ENCODE measurements at places on chromosomes 3 and 15.
A peak's percentile ranks its signal among the peaks of the same experiment; 100 is the strongest.

DNA sequence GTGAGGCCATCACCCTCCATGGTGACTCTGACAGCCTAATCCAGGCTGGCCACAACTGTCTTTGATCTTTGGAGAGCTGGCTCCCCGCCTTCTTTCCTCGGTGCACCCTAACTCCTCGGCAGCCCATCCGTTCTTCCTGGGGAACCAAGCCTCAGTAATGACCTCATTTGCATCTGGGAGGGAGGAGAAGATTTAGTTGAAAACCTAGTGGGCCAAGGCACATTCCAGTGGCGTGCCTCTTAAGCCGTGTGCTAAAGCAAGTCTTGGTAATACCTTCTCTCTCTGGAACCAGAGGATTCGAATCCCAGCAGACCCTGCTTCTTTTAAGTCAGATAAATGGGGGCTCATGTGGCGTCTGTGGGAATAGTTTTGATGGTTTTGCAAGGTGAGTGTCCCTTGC is 233.1 kb downstream of the EBLN2 start:
- no peak for DNase-seq

DNA sequence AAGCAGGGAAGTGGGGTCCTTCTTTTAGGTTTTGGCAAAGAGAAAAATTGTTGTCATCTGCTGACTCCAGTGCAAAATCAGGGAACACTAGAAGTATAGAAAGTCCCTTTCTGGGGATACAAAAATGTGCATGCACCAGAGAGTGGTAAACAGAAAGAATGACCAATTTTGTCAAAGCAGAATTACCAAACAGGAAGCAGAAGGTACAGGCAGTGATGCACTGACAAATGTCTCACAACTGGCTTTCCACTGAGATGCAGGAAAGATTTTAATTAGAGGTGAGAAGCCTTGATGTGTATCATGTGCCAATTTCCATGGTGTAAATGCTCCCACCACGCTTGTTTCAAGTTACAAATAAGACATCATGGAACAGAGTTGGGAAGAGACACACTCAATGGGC is 66.0 kb downstream of the TRIM69 start:
- DNase-seq: peak; percentile 15

DNA sequence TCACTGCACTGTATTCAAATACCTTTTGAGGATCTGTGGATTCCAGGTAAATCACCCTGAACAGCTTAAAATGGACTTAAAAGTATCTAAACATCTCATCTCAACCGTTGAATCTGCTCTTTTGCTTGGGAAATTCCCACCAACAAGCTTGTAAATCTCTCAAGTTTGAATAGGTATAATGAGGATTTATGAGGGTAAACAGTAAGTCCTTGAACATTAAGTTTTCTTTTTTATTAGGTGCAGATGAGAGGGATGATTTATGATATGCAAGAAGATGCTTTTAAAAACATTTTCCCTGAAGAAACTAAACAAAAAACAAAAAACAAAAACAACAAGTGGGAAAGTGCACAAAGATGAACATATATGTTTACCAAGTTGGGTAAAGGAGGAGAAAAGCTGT is 290.6 kb downstream of the ROBO1 start:
- no peak for DNase-seq

- DNase-seq: no peak
Measured at GRCh38 chr3:129663045-129663446, 56.6 kb upstream of the PLXND1 start.

DNA sequence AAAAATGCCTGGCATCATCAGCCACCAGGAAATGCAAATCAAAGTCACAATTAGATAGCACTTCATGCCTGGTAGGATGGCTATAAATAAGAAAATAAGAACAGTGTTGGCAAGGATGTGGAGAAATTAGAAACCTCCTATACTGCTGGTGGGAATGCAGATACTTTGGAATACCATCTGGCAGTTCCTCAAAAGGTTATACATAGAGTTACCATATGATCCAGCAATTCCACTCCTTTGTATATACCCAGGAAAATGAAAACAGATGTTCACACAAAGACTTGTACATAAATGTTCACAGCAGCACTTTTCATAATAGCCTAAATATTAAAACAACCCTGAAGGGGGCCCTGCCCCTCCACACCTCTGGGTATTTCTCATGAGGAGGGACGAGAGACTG is 13.7 kb downstream of the ACSBG1 start:
- DNase-seq: no peak

DNA sequence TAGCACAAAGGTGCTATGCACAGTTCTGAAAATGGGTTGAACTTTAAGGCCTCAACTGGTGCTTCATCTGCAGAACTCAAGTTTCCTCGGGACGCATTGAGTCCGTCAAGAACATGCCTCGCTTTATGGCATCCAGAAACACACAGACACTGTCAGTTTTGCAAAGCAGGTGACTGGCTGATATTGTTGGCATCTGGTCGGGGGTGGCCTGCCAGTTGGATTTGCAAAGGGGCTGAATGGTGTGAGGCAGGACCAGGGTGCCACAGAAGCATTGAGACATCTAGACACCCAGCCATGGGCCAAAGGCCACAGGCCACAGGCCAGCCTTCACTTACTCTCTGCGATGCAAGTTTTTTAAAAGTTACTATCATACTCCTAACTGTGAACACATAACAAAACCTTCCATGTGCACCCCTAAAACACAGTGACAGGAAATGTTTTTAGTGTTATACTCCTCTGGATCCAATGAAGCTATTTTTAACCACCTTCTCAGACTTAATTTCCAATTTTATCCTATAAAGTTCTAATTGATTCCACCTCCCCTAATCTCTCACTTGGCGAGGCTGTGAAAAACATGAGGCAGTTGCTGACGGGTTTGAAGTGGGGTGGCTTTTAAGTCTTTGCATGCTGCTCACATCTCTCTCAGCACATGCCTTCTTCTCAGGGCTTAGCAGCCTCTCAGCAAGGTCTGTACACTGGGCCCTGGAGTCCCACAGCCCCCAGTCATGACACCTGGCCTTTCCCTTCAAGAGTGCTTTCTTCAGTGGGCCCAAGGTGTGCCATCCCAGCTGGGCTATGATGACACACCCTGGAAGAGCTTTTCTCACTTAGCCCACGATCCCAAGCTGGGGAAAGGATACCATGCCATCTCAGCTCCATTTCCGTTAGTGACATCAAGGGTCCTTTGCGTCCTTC is 38.5 kb upstream of the DUSP7 start:
- no peak for DNase-seq

DNA sequence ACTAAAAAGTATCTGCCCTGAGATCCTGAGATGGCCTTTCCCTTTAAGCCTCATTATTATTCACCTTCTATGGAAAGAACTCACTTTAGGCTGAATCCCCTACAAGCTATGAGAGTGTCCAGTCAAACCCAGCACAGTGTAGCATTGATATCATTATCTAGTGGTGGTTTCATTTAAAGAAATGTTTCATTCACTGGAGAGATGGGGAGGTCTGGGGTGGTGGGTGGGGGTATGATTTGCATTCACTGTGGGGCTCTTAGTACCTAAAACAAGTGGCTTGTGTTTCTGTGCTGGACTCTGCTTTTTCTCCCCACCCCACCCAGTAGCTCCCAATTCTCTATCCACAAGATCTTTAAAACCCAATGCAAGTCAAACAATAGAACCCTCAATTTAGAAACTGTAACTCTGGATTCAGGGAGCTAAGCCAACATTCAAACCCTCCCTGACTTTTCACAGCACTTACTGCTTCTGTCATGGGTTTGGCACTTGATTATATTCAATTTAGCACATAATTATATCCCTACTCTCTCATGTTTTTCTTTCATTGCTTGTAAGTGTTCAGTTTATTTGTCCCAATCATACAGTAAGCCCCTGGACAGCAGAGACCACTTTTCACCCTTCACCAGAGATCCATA is 310.5 kb upstream of the THBS1 start:
- no peak for DNase-seq

- no peak for DNase-seq
Measured at GRCh38 chr15:88624971-88625490, 3.9 kb downstream of the AEN start.

- no peak for DNase-seq
Measured at GRCh38 chr3:126684218-126684751, 19.8 kb upstream of the CHCHD6 start.

DNA sequence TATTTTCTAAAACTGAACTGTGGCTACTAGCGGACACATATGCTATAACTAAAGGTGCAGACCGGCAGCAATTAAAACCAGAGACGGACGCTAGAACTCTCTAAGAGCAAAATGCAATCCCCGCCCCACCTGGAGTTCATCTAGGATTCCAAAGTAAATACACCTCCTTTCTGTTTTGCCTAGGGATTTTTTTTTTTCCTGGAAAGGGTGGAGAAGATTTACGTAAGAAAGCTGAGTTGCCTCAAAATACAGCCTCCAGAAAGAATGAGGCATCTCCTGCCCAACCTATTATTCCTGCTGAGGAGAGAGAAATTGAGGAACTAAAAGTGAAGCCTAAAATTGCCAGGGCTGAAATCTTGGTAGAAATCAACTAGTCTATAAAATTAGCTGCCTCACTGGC is 150.2 kb downstream of the TP63 start:
- DNase-seq: no peak

DNA sequence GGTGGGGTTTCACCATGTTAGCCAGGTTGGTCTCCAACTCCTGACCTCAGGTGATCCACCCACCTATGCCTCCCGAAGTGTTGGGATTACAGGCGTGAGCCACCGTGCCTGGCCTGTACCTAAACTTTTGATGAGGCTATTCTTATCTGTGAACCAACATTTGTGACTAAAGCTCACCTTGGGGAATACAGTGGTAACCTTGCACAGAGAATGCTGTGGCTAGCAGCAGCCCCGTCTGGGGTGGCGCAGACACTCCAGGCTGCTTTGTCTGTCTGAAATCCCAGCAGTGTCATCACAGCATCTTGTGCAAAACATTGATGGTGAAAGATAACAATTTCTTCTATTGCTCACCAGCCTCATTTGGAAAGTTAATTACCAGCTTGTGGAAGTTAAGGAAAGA is 58.9 kb downstream of the CMTM8 start:
- no peak for DNase-seq

DNA sequence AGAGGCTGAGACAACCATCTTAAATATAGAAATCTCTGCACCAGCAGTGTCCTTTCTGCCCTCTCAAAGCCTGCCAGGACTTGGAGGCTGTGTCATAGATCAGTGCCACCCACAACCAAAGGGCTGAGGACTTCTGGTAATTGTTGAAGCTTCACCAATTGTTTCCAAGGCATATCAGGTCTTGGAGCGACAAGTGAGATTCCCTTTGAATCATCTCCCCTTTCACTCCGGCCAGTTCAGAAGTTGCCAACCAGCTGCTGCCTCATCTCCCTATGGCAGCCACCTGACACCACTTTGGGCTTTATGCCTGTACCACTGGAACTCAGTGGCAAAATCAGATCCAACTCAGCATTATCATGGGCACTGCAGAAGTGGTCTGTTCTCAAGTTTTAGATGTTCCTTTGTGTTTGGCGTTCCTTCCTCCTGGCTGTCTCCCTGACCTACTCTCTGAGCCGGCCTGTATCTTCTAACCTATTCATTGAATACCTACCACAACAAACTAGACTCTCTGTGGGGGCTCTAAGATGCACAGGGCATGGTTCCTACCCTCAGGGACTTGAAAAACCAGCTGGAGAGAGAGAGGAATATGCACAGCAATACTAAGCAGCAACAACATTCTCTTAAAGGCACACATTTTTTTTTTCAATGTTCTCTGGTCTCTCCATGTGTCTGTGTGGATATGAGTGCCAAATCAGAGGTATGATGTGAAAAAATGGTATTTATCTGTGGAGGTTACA is 90.8 kb upstream of the PFN2 start:
- DNase-seq: no peak

GRCh38 chr3:63656786-63657185 is 4.3 kb downstream of the SNTN start:
- DNase-seq: no peak

GRCh38 chr3:4751502-4752101 is 227.6 kb upstream of the BHLHE40 start:
- no peak for DNase-seq
